ENCODE measurements at places on chromosomes 13 and 19. TPM values are rescaled to one million over a fixed set of nuclear protein-coding genes. Genes with fewer than 3 reads are reported as not detected.

The ZNF525 gene
- 0.57 TPM for total RNA-seq

The CEACAM16 gene
- total RNA-seq, result not detected

The ZNF440 gene
- total RNA-seq, result not detected

The SAFB2 gene
- 25.9 TPM for total RNA-seq

The GGACT gene
- 3.6 TPM for total RNA-seq

The SBNO2 gene
- 23.2 TPM for total RNA-seq

The MEIOSIN gene
- 0.06 TPM for total RNA-seq

The SIGLEC12 gene
- total RNA-seq, result not detected

The KLK10 gene
- total RNA-seq, result 0.58 TPM

The GNA15 gene
- total RNA-seq, result not detected

The MAP4K1 gene
- 0.85 TPM for total RNA-seq

The ZNF211 gene
- total RNA-seq, result 5.3 TPM

The MAU2 gene
- total RNA-seq, result 13.2 TPM

The BST2 gene
- total RNA-seq, result not detected

The CBLC gene
- total RNA-seq, result not detected

The KLK8 gene
- total RNA-seq, result not detected

All from A549 treated with Mapracorat at 1 μM for 4 hours (cell line).